Cardiac septum (tissue), 1 donor: ENCODE measurements at places on chromosomes 6 and 20.

DNA sequence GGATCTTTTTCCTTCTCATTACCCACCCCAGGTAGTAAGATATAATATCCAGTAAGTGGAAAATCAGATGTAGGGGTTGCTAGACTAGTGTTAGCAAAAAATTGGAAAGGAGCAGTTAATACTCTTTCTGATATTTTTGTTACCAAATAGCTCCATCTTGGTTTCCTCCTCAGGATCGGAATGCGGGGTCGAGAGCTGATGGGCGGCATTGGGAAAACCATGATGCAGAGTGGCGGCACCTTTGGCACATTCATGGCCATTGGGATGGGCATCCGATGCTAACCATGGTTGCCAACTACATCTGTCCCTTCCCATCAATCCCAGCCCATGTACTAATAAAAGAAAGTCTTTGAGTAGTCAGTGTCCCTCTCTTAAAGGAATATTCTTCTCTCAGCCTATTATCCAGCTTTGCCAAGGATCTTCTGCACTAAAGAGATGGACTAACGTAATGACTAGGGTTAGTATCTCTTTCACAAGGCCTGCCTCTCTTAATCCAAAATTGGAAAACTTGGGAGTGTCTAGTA, 1.5 kb downstream of the ROMO1 start:
- DNase-seq, result no peak

GRCh38 chr6:88499845-88500699, 333.9 kb upstream of the CNR1 start:
- DNase-seq, result no peak

- DNase-seq, result no peak
Observed at GRCh38 chr20:8301655-8302054, 169.6 kb downstream of the PLCB1 start.

- DNase-seq, result no peak
Observed at GRCh38 chr6:163387317-163387716, 27.2 kb upstream of the QKI start.

DNA sequence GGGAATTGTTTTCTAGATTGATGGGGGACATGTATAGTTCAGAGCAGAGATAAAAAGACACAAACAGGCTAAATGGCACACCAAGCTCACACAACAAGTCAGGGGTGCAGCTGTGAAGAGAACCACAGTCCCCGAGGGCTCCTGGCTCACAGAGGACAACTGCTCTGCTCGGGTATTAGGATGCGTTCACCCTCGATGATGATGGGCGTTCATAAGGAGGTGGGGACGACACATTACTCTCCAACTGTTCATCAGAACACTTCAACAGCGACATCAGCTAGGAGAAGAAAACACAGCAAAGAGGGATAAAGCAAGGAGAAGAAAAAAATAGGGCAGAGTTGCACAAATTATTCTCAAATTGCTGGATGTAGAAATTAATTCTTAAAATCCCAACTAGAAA, 174.8 kb upstream of the RREB1 start:
- DNase-seq, result no peak

GRCh38 chr6:50128420-50129005, 78.8 kb upstream of the DEFB112 start:
- DNase-seq, result no peak

GRCh38 chr20:1712634-1713624, 55.4 kb upstream of the SIRPG start:
- no peak for DNase-seq

DNA sequence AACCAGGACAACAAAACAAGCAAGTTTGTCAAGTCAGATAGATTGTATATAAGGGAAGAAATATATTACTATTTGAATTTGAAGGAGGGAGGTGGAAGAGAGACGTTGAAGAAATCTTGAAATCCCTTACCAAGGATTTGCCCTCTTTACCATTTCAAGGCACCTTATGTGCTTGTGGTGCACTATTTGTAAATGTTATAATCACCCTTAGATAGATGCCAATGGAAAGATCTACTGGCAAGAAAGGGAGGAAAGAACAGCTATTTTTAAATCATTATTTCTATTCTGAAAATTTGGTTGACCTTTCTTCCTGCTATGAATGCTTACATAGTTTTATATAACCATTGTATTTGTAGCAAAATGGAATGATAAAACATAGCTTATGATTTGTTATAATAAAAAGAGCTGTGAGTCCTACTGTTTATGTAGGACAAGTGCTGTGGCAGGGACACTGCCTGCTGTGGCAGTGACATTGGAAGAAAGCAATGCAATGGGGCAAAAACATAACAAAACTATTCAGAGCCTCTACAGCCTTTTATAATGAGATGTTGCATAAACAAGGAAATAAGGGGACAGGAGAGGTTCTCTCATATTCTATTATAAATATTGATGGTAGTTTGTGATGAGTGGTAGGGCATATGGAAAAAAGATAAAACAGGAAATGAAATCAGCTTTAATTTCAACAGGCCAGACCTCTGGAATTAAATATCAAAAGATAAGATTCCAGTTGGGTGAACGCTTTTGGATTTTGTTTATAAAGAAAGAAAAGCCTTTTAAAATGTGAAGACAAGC, 1145.2 kb upstream of the GJE1 start:
- no peak for DNase-seq

GRCh38 chr6:168127384-168127868, 48.4 kb upstream of the FRMD1 start:
- DNase-seq, result no peak

DNA sequence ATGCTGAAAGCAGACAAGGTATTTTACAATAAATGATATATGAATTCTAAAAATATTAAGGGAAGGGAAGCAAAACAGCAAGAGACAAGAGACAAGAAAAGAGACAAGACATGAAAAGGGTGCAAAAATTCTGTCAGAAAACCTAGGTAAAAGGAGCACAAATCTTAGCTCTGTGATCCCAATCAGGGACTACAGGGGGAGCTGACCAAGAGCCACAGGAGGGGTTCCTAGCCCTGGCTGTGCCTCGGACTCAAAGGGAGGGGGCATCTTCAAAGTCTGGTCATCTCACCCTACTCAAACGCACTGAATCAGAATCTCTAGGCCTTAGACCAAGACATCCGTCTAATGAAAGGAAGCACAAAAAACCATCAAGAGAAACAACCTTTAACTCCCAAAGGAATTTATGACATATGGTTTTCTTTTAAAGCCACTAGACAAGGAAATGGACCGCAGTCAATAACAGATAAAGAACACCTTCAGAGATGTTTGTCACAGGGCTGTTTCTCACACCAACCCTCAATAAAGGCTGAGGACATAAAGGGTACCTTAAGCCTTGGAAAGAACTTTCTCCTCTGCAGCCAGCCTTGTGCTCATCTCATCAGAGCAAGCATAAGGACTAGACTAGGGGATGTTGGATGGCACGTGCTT, 130.4 kb upstream of the CDYL start:
- DNase-seq, result no peak

DNA sequence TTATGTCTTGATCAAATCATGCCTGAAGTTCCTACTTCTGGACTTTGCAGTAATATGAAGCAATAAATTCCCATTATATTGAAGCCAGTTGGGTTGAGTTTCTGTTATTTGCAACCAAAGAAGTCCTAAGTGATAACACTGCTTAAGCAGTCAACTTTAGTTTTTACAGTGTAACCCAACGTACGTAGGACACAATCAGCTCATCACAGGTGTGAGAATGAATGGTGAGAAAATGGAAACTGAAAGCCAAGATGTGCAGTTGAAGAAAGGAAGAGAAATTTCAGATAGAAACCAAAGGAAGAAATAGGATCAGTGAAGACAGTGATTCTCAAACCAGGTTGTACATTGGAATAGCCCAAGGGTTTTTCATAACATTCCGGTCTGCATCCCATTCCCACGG, 211.4 kb upstream of the ZFP64 start:
- no peak for DNase-seq

DNA sequence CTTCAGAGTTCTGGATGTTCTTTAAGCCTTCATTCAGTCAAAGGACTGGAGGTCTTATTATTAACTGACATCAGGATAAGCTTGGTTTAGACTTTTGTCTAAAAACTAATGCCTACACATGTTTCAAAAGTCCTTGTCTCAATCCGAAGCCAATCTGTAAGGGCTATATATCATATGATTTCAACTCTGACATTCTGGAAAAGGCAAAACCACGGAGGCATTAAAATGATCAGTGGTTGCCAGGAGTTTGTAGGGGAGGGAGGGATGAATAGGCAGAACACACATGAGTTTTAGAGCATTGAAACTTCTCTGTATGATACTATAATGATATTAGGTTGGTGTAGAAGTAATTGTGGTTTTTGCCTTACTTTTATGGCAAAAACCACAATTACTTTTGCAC, 1285.8 kb upstream of the CITED2 start:
- DNase-seq, result no peak

DNA sequence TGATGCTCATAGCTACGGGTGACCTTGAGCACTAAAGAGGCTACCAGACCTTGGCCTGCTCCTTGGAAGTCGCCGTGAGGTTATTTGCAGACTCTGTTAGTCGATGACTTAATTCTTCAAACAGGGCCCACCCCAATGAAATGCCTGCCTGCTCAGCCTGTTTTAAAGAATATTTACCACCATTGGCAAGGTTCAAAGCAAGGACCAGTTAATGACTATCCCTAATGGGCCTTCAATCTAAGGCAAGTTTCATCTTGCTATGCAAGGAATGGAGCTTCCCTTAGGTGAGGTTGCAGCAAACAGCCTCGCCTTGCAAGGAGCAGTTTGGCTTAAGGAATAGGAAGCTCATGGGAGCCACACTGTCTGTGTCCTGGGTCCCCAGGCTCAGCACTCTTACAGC, 22.9 kb upstream of the SPO11 start:
- DNase-seq, result peak; percentile 26

GRCh38 chr20:49431329-49431728, 51.1 kb downstream of the KCNB1 start:
- DNase-seq, result no peak

GRCh38 chr6:170509723-170510018, 43.4 kb downstream of the PSMB1 start:
- no peak for DNase-seq

DNA sequence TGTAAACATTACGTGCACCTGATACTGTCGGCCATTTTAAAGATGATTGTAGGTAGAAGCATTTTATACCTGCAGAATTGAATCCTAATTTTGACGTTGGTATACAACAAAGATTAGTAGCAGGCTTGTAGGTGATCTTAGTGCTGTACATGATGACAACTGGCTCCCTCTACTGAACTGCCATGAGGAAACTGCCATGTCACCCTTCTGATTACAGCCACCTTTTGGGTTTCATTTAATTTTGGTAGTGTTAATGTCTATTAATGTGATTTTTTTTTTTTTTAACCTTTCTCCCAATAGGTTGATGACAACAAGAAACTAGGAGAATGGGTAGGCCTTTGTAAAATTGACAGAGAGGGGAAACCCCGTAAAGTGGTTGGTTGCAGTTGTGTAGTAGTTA, 2.3 kb downstream of the RPS12 start:
- DNase-seq, result no peak

- no peak for DNase-seq
Observed at GRCh38 chr6:117534974-117535373, 52.5 kb downstream of the DCBLD1 start.

- DNase-seq, result no peak
Observed at GRCh38 chr20:57940376-57940775, 230.6 kb upstream of the PMEPA1 start.
